ENCODE measurements at places on chromosomes 11 and 22. TPM values are rescaled to one million over a fixed set of nuclear protein-coding genes. Genes with fewer than 3 reads are reported as not detected.

The C11orf86 gene
- not detected for total RNA-seq

The LRRC55 gene
- total RNA-seq = not detected

The OR6A2 gene
- total RNA-seq = 0.50 TPM

The KAT5 gene
- total RNA-seq = 71.6 TPM

The RBMXL2 gene
- total RNA-seq = not detected

The ABCG4 gene
- 0.07 TPM for total RNA-seq

The PPP6R3 gene
- 124 TPM for total RNA-seq

The MYBPC3 gene
- total RNA-seq = not detected

The TBX10 gene
- not detected for total RNA-seq

The KCNA4 gene
- not detected for total RNA-seq

The KIAA1671 gene
- 11.4 TPM for total RNA-seq

The USP2 gene
- total RNA-seq = 0.35 TPM

The TCN1 gene
- total RNA-seq = not detected

The GPHA2 gene
- total RNA-seq = not detected

The KCNE3 gene
- total RNA-seq = not detected

The OR5M10 gene
- total RNA-seq = not detected

The MUC6 gene
- not detected for total RNA-seq

The TRIOBP gene
- total RNA-seq = 33.3 TPM

The TTC36 gene
- total RNA-seq = 0.65 TPM
